Activated effector memory CD4-positive, alpha-beta T cell treated with Interleukin-2 at 50 U/mL for 16 hours (primary cell): ENCODE measurements at places on chromosomes 4 and X.

- DNase-seq = no peak
Observed at GRCh38 chr4:73583666-73584065, 36.6 kb downstream of the RASSF6 start.

DNA sequence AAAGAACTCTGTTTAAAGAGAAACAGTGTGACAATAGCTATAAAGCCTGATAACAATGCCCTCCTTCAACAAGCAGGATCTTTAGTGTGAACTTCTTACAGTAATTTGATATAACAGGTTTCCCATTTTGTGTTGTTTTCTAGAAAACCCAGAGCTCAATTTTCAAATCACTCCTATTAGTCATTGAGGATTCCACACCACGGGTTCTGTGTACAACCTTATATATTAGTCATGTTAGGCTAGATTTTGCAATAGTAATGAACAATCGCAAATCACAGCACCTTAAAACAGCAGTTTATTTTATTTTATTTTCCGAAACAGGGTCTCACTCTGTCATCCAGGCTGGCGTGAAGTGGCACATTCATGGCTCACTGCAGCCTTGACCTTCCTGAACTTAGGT is 1020.9 kb upstream of the INTU start:
- DNase-seq = no peak

GRCh38 chr4:85298037-85298436 is 176.9 kb upstream of the ARHGAP24 start:
- DNase-seq = no peak

GRCh38 chr4:48462363-48462762 is 20.8 kb upstream of the SLC10A4 start:
- DNase-seq = no peak

- no peak for DNase-seq
Observed at GRCh38 chrX:107541244-107541643, 87.1 kb upstream of the PRPS1 start.

DNA sequence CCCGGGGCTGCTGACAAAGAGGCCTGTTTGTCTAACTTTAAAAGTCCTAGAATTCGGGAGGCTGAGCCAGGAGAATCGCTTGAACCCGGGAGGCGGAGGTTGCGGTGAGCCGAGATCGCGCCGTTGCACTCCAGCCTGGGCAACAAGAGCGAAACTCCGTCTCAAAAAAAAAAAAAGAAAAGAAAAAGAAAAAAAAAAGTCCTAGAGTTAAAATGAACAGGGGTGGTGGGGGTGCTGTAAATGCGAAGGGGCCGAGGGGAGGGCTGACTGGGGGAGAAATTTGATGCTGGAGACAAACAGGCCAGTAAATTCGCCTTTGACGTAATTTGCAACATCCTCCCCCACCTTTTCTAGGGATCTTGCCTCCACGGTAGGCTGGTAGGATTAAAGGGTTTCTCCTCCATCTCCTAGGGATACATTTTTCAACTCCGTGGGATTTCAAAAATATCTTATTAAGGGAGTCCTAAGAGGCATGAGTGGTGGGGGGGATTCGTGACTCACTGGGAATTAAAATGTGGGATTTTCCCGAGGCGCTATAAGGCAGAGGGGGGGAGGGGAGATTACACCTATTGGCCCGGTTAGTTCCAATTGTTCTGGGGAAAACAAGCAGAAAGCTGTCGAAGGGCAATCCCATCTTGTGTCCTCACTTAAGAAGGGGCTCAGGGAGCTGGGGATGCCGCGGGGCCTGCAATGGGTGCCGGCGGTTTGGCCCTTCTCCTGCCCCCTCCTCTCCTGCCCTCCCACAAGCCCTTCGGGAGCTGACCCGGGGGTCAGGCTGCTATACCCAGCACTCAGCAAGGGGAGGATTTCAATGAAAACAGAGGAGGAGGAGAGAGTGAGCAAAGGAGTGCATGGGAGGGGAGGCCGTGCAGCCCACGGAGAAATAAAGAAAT is 3.0 kb upstream of the BCOR start:
- DNase-seq = no peak

DNA sequence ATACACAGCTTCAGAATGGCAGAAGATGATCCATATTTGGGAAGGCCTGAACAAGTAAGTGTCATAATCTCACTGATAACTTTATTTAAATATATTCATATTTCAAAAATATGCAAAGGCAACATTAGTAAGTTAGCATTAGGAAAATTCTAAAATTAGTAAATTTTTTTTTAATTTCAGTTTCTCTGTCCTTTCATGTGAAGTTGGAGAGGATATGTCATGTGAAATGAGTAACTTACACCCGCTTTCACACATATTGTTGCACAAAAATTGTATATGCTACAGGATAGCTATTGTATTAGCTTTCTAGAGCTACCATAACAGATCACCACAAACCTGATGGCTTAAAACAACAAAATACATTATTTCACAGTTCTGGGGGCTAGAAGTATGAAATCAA is 24.3 kb downstream of the NFKB1 start:
- DNase-seq = no peak
